ENCODE measurements at places on chromosomes 1 and 21. TPM values are rescaled to one million over a fixed set of nuclear protein-coding genes. Genes with fewer than 3 reads are reported as not detected.
A peak's percentile ranks its signal among the peaks of the same experiment; 100 is the strongest.

- no peak overlapping the region for H3K4me3 ChIP-seq
- H3K4me1 ChIP-seq = no peaks in the 10 kb centered on the region
- DNase-seq = no peak
These were observed 33.2 kb downstream of the HSD3B2 start for GRCh38 chr1:119448127-119448511.

GRCh38 chr1:100616121-100616621, 78.2 kb downstream of the GPR88 start:
- no peak overlapping the region for H3K27ac ChIP-seq
- no peaks in the 10 kb centered on the region for H3K4me1 ChIP-seq
- no peaks in the 10 kb centered on the region for H3K36me3 ChIP-seq
- H3K27me3 ChIP-seq = peaks cover 8% of the 10 kb centered on the region

- H3K4me1 ChIP-seq = peaks cover 4% of the 10 kb centered on the region
- H3K4me3 ChIP-seq = no peak overlapping the region
- no peaks in the 10 kb centered on the region for H3K36me3 ChIP-seq
- DNase-seq = no peak
These were observed 607 bp upstream of the FAAH start for GRCh38 chr1:46393510-46393909.

- no peak overlapping the region for H3K4me3 ChIP-seq
- no peaks in the 10 kb centered on the region for H3K36me3 ChIP-seq
- DNase-seq = no peak
- H3K27ac ChIP-seq = no peak overlapping the region
- H3K27me3 ChIP-seq = no peaks in the 10 kb centered on the region
These were observed 57.6 kb downstream of the MAN1C1 start for GRCh38 chr1:25673962-25674806.

GRCh38 chr21:44505673-44506278, 34.2 kb downstream of the KRTAP10-1 start:
- H3K27ac ChIP-seq = no peak overlapping the region
- no peak overlapping the region for H3K4me3 ChIP-seq
- no peaks in the 10 kb centered on the region for H3K4me1 ChIP-seq
- no peaks in the 10 kb centered on the region for H3K36me3 ChIP-seq

- no peaks in the 10 kb centered on the region for H3K36me3 ChIP-seq
- H3K4me1 ChIP-seq = peaks cover 8% of the 10 kb centered on the region
- DNase-seq = peak; percentile 71
- no peak overlapping the region for H3K4me3 ChIP-seq
- no peaks in the 10 kb centered on the region for H3K27me3 ChIP-seq
- H3K27ac ChIP-seq = no peak overlapping the region
These were observed 458 bp upstream of the ALPL start for GRCh38 chr1:21508580-21509350.

GRCh38 chr1:151721788-151722510, 627 bp downstream of the RIIAD1 start:
- no peak for DNase-seq
- peak overlapping the region; percentile 33 for H3K4me3 ChIP-seq
- H3K27ac ChIP-seq = no peak overlapping the region
- H3K27me3 ChIP-seq = peaks cover 85% of the 10 kb centered on the region

- no peaks in the 10 kb centered on the region for H3K36me3 ChIP-seq
- no peak for DNase-seq
- no peak overlapping the region for H3K4me3 ChIP-seq
- H3K4me1 ChIP-seq = no peaks in the 10 kb centered on the region
- H3K27ac ChIP-seq = no peak overlapping the region
- no peaks in the 10 kb centered on the region for H3K27me3 ChIP-seq
These were observed 1.2 kb downstream of the MYOM3 start for GRCh38 chr1:24110642-24111261.

- H3K36me3 ChIP-seq = peaks cover 10% of the 10 kb centered on the region
- H3K4me3 ChIP-seq = no peak overlapping the region
- H3K27ac ChIP-seq = peak overlapping the region; percentile 48
- no peaks in the 10 kb centered on the region for H3K27me3 ChIP-seq
- DNase-seq = peak; percentile 50
- H3K4me1 ChIP-seq = peaks cover 12% of the 10 kb centered on the region
These were observed 50.5 kb upstream of the ZYG11A start for GRCh38 chr1:52792036-52792435.

DNA sequence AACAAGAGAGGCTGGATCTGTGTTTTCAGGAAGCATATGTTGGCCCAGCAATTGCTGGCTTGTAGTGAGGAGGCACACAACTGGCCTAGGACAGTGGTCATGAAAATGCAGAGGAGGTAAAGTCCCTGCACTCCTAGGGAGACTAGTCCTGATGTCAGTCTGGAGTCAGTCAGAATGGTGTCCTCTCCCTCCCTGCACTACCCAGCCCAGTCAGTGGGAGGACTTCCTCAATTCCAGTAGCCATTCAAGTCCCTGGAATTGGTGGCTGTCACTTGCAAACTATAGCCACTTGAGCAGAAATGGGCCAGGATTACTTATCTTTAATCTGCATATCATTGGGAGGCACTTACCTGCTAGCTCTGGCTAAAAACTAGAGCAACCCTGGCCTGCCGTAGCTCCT, 18.6 kb downstream of the NDUFS5 start:
- no peak for DNase-seq
- H3K36me3 ChIP-seq = no peaks in the 10 kb centered on the region
- H3K27me3 ChIP-seq = no peaks in the 10 kb centered on the region

- peak; percentile 97 for DNase-seq
- H3K4me3 ChIP-seq = no peak overlapping the region
- peak overlapping the region; percentile 13 for H3K27ac ChIP-seq
- H3K4me1 ChIP-seq = peaks cover 21% of the 10 kb centered on the region
- H3K36me3 ChIP-seq = no peaks in the 10 kb centered on the region
These were observed 362.4 kb downstream of the NEGR1 start for GRCh38 chr1:71919811-71920509.

CELA3A gene
- total RNA-seq = not detected

FCRL4 gene
- not detected for total RNA-seq

CHODL gene
- total RNA-seq = 0.26 TPM

GJC2 gene
- 0.97 TPM for total RNA-seq

CCDC181 gene
- total RNA-seq = 6.7 TPM
